NCI-H524 (cell line): ENCODE measurements at places on chromosomes 16 and 17.
A peak's percentile ranks its signal among the peaks of the same experiment; 100 is the strongest.

DNA sequence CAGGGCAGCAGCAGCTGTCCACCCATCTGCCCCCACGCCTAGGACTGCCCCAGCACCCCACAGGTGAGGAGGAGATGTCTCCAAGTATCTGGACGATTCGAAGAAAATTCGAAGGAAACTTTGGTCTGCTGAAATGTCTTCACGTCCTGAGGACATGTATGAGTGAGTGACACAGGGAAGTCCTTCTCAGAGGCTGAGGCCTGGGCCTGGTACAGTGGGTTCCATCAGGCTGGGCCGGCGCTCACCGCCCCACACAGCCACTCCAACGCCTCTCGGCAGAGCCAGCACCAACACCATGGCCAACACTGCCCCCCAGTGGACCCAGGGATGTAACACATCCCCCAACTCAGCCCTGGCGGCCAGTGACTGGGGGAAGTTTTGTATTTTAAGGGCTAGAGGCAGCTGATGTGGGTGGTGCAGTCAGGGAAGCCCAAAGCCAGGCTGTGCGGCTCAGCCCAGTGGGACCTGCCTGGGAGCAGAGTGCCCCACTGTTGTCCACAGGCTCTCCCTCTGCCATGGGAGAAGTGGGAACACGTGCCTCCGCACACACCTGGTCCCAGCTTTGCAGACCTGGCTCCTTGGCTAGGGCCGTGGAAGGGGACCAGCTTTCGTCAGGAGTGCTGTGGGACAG, 55.8 kb upstream of the FASN start:
- no peak for DNase-seq

DNA sequence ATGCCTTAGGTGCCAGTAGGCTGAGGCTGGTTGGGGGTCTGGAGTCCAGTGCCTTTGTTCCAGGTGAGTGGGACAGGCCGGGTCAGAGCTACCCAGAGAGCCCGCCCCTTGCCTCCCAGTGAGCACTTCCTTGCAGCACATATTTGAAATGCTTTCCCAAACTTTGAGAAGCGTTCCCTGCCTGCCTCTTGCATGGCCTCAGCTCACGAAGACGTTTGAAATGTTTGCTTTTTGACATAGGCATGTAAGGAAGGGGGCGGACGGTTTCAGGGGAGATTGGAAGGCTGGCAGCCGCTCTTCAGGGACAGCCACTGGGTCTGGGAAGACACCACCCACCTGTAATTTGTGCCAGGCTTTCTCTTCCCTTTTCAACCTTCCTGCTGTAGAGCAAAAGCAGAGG, 5.1 kb upstream of the FOXL1 start:
- no peak for DNase-seq

DNA sequence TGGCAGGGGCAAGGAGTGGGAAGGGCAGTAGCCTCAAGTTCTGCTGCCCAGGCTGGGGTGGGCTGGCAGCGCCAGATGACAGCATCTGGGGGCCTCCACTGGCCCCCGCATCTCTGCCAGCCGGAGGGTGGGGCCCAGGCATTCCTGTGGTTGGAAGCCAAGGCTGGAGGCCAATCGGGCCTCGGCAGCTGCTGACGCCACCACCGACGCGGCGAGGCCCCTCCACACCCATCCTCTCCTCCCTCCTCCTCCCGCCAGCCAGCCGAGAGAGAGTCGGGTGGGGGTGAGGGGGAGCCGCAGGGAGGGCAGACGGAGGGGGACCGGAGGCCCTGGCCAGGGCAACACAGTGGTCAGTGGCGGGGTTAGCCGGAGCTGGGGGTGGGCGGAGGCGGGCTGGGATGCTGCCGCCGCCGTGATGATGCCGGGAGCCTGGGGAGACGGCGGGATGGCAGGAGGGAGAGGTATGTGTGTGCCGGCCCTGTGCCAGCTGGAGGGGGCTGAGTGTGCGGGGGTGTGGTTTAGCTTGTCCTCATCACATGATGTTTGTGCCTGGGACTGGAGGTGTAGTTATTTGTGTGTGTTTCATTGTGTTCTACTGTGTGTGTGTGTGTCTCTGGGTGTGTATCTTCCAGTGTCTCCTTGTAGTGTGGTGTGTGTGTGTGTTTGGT, 36.6 kb downstream of the ARHGAP23 start:
- DNase-seq = peak; percentile 50

DNA sequence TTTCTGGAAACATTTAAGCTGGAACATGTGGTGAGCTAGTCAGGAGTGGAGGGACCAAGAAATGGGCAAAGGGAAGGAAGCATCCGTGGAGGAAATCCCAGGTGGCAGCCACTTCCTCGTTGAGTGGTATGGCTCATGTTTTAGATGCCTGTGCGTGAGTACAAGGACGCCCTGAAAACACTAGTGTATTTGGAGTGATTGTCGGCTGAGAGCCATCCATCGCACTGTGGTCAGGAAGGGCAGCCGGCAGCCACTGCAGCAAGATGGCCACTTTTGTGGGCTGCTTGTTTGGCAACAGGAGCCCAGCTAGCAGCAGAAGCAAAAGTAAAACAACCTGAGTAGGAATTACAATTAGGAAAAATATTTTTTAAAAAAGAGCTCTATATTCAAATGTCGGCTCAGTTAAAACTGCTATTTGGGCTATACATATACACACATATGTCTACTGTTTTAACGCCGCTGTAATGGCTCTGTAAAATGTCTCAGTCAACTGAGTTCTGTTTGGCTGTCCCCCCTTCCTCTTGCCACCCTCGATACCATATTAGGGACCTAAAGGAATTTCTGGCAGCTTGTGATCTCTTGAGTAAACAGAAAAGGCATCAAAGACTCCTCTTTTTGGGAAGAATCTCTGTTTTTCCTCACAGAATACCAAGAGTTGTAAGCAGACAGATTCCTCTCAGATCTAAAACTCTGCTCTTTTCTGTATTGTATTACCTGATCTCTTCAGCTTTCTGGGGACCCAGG, 39.2 kb downstream of the BRD7 start:
- no peak for DNase-seq

DNA sequence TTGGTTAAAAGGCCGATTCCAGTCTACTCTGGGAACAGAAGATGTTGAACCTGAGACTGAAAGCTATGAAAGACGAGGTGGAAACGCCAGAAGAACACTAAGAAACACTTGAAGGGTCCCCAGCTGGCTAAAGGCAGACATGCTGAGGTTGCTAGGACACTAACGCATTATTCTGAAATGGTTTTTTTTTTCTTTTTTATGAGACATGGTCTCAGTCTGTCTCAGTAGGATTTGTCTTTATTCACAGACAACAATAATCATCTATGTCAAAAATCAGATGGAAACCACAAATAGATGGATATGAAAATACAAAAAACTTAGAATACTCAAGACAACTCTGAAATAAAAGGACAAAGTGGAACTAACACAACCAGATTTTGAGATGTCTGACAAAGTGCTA, 35.0 kb upstream of the RASD1 start:
- peak; percentile 51 for DNase-seq

GRCh38 chr17:32936894-32937500, 9.0 kb downstream of the TMEM98 start:
- DNase-seq = peak; percentile 65

- DNase-seq = no peak
Measured at GRCh38 chr17:31202968-31203367, 94.1 kb downstream of the OMG start.

DNA sequence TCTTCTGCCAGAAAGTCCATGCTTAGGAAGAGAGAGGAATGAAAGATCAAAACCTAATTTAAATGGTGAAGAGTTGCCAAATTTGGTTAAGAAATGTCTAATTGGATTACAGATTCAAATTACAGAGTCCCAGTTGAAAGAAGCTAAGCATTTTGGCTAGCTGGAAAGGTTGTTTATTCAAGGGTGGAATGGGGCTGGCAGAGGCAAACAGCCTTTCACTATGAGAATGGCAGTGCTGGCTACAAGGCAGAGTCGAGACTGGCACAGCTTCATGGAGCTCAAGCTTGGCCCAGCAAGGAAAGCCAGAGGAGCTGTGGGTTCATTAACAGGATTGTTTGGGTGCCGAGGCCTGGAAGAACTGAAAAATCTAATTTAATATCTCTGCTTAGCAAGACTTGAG, 13.6 kb downstream of the MAP3K3 start:
- no peak for DNase-seq

DNA sequence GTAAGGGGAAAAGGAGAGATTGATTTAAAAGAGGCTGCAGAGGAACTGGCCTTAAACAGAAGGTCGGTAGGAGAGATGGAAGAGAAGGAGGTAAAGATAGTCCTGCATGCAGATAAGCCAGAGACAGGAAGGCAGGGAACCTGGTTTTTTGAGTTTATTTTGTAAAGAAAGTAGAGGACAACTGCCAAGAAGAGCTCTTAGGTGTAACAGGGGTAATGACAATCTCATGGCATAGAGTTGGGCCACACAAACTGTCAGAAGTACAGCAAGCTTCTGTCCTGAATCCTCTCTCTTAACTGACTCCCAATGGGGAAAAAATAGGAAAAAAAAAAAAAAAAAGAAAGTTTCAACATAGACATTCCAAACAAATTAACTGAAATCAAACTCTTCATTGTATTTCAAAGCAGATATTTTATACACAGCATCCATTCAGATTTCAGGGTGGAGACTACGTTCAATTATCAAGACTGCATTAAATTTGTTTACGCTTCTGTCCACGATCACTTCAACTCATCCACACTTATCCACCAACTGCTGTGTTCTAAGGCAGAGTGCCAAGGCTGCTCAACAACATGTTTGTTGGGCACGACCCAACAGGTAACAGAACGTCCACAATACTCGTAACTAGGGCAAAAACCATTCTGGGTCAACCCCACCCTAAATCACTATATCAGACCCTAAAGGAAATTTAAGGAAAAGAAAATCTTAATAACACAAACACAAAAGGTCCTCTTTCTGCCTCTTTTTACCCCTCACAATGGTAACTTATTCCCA, 34.9 kb downstream of the USP31 start:
- DNase-seq = peak; percentile 74

DNA sequence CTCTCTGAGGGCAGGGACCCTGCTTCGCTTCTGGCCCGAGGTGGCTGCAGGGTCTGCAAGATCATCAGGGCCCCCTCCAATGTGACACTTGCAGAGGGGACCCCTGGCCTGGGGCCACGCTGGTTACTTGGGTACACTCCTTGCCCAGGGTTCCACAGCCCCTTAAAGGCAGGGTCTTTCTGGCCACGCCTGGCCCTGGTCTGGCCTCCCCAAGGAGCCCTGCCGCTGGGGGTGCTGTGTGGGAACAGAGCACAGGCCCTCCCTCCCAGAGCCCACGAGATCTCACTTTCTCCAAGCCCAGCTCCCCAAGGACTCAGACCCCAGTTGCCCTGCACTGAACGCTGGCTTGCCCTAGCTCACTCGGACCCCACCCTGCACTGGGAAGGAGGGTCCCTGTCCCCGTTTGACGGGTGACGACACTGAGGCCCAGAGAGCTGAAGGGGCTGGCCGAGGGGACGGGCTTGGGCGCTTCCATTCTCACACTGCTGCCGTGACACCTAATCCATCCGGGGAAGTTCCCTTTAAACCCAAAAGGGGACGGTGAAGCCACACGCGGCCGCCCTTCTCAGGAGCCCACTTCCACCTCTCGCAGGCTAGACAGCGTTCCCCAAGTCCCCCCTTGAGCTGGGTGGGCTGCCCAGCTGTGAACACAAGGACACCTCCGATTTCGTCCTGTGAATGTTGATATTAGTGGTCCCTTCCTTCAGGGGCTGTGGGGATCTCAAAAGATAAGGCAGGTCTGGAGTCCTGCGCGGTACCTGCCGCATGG, 26.9 kb upstream of the OSGIN1 start:
- no peak for DNase-seq

- no peak for DNase-seq
Measured at GRCh38 chr17:74427048-74427762, 4.7 kb upstream of the GPRC5C start.

DNA sequence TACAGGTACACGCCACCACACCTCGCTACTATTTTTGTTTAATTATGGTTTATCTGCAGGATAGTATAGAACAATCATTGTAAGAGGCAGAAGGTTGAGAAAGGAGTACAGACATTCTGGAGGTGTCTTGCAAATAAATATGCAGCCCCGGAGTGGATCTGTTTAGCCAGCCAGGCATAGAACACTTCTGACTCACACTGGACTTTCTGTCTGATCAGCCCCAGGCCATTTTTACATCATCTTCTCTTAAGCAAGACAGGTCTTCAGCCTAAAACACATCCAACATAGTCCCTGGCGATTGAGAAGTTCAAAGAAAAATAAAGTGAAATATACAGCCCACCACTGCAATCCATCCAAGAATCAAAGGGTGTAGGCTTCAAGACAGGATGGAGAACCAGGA, 81.4 kb downstream of the XYLT1 start:
- DNase-seq = no peak

DNA sequence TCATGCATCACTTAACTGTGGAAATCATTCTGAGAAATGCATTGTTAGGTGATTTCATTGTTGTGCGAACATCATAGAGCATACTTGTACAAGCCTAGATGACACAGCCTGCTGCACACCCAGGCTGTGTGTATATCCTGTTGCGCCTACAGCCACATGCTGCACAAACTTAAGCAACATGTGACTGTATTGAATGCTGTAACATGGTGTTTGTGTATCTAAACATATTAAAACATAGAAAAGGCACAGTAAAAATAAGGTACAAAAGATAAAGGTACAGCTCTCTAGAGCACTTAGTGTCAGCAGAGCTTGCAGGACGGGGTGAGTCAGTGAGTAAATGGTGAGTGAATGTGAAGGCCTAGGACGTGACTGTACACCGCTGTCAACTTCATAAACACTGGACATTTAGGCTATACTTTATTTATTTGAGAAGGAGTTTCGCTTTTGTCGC, 11.9 kb downstream of the FOXK2 start:
- DNase-seq = no peak

- no peak for DNase-seq
Measured at GRCh38 chr16:31216422-31217135, at the start of gene PYDC1. PYDC1 (minus strand) TSS chr16:31217135; CDS start chr16:31217028, 107 bp downstream.

GRCh38 chr17:36743130-36743529, 141.7 kb downstream of the MRM1 start:
- DNase-seq = no peak

DNA sequence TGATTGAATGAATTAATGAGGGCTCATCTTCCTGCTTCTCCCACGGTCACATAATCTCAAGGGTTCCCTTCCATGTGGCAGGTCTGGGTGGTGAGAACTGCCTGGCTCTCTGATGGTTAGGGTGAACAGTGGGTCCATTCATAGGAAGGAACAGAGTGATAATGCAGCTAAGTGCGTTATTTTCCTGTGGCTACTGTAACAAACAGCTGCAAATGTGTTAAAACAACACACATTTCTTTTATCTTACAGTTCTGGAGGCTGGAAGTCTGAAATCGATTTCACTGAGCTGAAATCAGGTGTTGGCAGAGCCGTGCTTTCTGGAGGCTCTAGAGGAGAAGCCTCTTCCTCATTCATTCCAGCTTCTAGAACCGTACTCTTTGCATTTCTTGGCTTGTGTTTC, 95.3 kb downstream of the BMERB1 start:
- no peak for DNase-seq
